ENCODE measurements at places on chromosomes 4 and X.

DNA sequence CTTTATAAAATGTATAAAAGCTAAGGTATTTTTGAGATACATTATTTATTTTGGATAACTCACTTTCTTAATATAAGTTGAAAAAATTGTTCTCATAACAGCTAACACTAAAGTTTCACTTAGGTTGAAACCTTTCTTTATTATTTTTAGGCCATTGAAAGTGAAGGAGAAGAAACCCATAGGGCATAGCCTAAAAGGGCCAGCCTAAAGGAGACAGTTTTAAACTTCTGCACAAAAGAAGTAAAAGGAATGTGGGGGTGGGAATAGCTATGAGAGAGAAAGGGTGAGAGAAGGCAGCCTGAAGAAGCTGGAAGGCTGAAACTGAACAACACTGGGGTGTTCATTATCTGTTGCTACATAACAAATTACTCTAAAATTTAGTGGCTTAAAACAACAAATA, 57.6 kb upstream of the RAPGEF2 start:
- DNase-seq, result no peak

GRCh38 chr4:177964693-177965168, 522.5 kb upstream of the AGA start:
- DNase-seq, result no peak

GRCh38 chrX:28127662-28128061, 146.4 kb upstream of the DCAF8L1 start:
- DNase-seq, result no peak

DNA sequence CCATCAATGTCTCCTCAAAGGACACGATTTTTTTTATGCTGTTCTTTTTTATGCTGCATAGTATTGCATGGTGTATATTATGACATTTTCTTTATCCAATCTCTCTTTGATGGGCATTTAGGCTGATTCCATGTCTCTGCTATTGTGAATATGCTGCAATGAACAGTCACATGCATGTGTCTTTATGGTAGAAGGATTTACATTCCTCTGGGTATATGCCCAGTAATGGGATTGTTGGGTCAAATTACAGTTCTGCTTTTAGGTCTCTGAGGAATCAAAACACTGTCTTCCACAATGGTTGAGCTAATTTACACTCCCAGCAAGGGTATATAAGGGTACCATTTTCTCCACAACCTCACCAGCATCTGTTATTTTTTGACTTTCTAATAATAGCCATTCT, 113.9 kb downstream of the GRIA3 start:
- no peak for DNase-seq

DNA sequence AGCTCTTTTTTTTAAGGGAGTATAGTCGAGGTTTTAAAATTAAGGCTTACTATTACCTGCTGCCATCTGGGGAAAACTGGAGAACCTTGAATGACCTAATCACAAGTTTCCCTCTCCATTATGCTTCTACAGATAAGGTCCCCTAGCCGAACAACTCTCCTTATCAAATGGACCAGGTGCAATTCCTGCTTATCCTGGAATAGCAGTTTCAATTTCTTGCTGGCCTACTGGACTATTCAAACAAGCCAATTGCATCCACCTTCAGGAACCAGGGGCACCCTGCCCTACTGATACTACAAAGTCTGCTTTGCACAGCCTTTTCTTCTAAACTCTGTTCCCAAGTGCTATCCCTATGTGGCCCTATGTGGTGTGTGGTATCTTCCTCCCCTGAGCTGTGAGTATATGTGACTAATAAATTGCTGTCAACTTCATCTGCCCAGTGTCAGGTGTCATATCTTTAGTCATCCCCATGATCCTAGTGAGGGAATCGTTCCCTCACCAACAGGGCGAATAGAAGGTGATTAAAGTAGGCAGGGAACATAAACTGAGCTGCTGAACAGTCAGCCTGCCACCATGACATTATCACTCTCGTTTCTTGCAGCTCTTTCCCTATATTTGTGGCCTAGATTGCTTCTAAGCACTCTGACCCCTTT, 128.5 kb downstream of the ATG4A start:
- no peak for DNase-seq

- DNase-seq, result no peak
These were observed 1429.2 kb upstream of the AGA start for GRCh38 chr4:178871476-178871875.

DNA sequence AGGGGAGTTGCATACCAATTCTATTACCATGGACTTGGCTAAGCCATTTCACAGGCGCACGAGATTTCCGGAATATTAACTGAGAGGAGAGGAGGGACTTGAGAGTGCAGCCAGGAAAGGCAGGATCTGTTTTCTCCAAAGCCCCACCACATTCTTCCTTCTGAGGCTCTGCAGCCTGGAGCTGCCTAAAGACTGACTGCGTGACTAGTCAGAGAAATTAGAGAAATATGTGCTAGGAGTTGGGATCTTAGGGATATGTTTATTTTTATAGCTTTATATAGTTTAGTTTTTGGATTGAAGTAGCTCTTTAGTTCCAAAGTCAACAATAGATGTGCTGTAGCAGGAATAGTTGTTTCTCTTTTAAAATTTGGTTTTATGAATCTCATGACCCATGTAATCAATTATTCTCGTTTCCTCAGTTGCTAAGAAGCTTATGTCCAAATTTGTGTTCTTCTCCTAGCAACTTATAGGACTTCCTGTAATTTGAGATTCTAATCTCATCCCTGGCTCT, 300.1 kb upstream of the DDX53 start:
- DNase-seq, result no peak

DNA sequence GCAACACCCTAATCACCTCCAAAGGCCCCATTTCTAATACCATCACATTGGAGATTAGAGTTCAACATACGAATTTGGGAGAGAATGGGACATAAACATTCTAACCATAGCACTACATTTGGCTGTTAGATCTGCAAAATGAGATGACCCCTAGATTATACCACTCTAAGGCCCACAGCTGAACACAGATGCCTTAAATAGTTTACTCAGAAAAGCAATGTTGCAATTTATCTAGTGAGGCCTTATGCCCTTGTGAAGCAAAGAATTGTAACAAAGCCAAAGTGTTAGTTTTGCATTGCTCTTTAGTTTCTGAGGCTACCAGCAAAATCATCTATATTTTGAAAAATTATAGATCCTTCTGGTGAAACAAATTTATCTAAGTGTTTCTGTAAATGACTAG, 31.6 kb upstream of the ARHGEF6 start:
- DNase-seq, result no peak

GRCh38 chr4:116055857-116056827, 942.7 kb upstream of the NDST4 start:
- DNase-seq, result no peak

- DNase-seq, result no peak
These were observed 179.7 kb downstream of the STIM2 start for GRCh38 chr4:27040356-27040755.

DNA sequence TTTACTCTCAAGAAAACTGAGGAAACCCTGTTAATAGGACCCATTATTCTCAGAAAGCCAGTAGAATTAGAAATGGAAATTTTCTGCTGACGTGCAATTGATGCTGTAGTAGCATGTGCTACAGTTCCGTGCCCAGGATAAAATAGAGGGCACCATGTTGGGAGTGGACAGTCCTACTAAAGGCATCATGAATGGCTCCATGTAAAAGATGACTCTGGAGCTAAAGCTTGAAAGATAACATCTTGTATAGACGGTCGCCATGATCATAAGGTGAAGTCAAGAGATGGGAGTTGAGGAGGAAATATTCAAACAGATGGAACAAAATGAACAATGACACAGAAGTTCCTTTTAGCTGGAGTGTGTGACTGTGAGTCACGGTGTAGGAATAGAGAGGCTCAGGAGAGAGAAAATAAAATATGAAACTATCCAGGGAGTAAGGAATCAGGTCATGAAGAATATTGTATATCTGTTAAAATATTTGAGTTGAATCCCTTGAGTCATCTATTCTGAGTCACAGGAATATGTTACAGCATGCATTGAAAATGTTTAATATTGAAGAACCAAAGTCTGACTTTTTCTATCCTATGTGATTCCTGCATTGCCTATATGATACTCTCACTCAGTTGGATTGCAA, 31.8 kb downstream of the ANXA10 start:
- no peak for DNase-seq

GRCh38 chr4:10117359-10118047, 904 bp upstream of the WDR1 start:
- no peak for DNase-seq

- no peak for DNase-seq
These were observed 1.2 kb downstream of the SPCS3 start for GRCh38 chr4:176320976-176321361.

DNA sequence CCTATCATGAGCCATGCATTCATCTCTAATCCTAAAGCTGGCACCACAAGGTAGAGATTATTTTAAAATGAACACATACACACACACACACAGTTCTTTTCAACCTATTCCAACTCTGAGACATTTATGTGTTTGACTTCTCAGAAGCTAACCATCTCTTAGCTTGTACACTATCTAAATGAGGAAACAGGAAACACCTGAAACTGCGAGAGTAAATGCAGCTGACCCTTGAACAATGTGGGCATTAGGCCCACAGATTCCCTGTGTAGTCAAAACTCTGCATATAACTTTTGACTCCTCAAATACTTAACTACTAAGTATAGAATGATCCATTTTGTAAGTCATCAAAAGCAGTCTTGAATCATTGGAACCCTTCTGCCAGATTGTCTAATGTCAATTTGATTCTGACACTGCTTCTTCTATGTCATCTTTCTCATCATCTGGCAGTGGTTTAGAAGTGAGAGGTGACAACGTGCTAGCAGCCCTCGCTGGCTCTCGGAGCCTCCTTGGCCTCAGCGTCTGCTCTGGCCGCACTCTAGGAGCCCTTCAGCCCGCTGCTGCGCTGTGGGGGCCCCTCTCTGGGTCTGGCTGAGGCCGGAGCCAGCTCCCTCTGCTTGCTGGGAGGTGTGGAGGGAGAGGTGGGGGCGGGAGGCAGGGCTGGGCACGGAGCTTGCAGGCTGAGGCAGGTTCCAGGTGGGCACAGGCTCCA, 21.4 kb upstream of the IL15 start:
- DNase-seq, result no peak

- DNase-seq, result no peak
These were observed 44.6 kb downstream of the RAB33A start for GRCh38 chrX:130216320-130216719.

DNA sequence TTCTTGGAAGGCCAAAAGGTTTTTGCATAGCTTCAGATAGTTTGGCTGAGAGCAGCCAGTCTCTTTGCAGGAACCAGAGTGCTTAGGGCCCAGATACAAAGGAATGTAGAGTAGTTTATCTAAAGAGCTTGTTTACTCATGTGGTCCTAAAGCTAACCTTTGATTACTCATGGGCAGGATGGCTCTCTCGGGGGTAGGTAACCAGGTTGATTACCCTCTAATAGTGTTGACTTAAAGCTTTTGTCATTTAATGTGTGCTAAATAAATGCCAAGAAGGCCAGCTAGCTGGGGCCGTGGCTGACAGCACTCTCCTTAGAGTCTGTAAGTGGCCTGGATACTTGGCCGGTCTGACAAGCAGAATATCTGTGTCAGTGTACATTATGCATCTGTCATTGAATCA, 69.7 kb upstream of the MAGEB16 start:
- no peak for DNase-seq

- DNase-seq, result no peak
These were observed 97.8 kb downstream of the ZNF674 start for GRCh38 chrX:46447384-46447783.

- DNase-seq, result no peak
These were observed 2.9 kb downstream of the PDGFRA start for GRCh38 chr4:54231768-54232688.

- peak; percentile 74 for DNase-seq
These were observed at the start of gene G6PD for GRCh38 chrX:154546354-154547244. G6PD (minus strand) TSS chrX:154546846; CDS start chrX:154546155, 691 bp downstream.

DNA sequence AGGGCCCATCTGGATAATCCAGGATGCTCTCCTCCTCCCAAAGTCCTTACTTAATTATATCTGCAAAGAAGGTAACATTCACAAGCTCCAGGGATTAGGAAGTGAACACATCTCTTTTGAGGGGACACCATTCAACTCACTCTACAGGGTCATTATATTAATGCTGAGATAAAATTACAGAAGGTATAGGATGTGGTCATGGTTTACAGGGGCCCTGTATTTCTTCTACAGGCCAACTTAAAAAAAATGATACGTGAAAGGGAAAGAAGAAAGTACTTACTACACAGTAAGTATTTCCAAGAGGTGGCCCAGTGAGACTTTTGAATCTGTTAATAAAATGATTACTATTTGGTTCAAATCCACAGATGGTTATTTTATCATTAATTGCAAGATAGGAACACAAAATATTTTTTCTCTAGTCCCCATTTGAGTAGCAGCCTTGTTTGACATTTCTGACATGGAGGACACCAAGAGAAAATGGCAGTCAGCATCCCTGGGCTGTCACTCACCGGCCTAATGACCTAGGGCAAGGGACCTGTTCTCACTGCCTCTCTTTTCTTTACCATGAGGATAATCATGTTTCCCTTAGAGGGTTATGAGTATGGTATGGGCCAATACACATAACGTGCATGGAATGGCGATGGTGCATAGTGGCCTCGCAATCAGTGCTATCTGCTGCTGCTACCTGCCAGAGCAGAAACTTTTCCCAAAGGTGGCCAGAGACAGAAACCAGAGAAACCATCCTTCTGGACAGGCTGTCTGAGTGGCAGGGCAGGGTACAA, 140.5 kb downstream of the PTTG2 start:
- DNase-seq, result no peak

GRCh38 chrX:19630776-19631707, 115.7 kb upstream of the MAP3K15 start:
- DNase-seq, result no peak

- DNase-seq, result no peak
These were observed 17.2 kb upstream of the MRPL1 start for GRCh38 chr4:77845400-77845799.

GRCh38 chrX:23816179-23816578, 33.2 kb downstream of the SAT1 start:
- DNase-seq, result no peak

DNA sequence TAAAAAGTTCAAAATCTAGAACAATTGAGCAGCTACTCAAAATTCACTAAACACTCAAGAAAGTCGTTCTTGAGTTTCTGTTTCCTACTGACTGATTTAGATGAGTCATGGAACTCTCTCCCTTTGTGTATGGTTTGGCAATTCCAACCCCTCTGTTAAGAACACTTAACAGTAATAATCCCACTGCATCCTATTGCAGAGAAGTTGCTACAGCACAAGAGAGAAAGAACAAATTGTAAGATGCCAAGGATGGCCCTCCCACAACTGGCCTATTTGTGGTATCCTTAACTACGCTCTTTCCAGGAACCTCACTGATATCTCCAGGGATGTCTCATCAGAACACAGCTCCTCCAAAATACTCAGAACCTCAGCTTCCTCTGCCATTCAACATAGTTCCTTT, 701.8 kb upstream of the TENM3 start:
- no peak for DNase-seq
